Foreskin melanocyte (primary cell): ENCODE measurements at places on chromosomes 2 and 18.

- DNase-seq, result no peak
Measured at GRCh38 chr2:20836521-20836920, 13.6 kb upstream of the LDAH start.

- no peak for DNase-seq
Measured at GRCh38 chr2:8015848-8016600, 665.8 kb upstream of the ID2 start.

- DNase-seq, result no peak
Measured at GRCh38 chr18:172361-172760, 14.0 kb downstream of the USP14 start.

GRCh38 chr2:162579986-162580385 lies 236.1 kb downstream of the GCA start:
- DNase-seq, result no peak
